Aorta (tissue), 5 donors: ENCODE measurements at places on chromosomes 7 and 10. TPM values are rescaled to one million over a fixed set of nuclear protein-coding genes. Genes with fewer than 3 reads are reported as not detected.

The TAS2R5 gene
- polyA plus RNA-seq: not detected

- no peaks in the 10 kb centered on the region for H3K4me1 ChIP-seq
- no peaks in the 10 kb centered on the region for H3K27me3 ChIP-seq
- no peak overlapping the region for H3K27ac ChIP-seq
Observed at GRCh38 chr7:107783648-107784047, 19.4 kb downstream of the SLC26A3 start.

The ZNF365 gene
- polyA plus RNA-seq: 1.3 TPM

The CFAP70 gene
- 2.8 TPM for polyA plus RNA-seq

DNA sequence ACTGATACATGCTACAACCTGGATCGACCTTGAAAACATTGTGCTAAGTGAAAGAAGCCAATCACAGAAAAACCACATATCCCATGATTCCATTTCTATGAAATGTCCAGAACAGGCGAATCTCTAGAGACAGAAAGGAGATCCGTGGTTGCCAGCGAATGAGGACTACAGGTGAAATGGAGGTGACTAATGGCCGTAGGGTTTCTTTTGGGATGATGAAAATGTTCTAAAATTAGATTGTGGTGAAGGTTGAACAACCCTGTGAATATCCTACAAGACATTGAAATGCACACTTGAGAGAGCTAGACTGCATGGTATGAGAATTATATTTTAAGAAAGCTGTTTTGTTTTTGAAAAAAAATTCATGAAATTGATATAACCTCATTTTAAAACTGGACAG lies 188.5 kb upstream of the PLXNA4 start:
- H3K4me1 ChIP-seq: no peaks in the 10 kb centered on the region
- no peaks in the 10 kb centered on the region for H3K27me3 ChIP-seq
- H3K4me3 ChIP-seq: no peak overlapping the region

- no peaks in the 10 kb centered on the region for H3K36me3 ChIP-seq
- no peak for DNase-seq
- no peaks in the 10 kb centered on the region for H3K27me3 ChIP-seq
- no peaks in the 10 kb centered on the region for H3K4me1 ChIP-seq
- no peak overlapping the region for H3K4me3 ChIP-seq
- no peak overlapping the region for H3K27ac ChIP-seq
Observed at GRCh38 chr7:136078630-136079029, 101.5 kb upstream of the MTPN start.

DNA sequence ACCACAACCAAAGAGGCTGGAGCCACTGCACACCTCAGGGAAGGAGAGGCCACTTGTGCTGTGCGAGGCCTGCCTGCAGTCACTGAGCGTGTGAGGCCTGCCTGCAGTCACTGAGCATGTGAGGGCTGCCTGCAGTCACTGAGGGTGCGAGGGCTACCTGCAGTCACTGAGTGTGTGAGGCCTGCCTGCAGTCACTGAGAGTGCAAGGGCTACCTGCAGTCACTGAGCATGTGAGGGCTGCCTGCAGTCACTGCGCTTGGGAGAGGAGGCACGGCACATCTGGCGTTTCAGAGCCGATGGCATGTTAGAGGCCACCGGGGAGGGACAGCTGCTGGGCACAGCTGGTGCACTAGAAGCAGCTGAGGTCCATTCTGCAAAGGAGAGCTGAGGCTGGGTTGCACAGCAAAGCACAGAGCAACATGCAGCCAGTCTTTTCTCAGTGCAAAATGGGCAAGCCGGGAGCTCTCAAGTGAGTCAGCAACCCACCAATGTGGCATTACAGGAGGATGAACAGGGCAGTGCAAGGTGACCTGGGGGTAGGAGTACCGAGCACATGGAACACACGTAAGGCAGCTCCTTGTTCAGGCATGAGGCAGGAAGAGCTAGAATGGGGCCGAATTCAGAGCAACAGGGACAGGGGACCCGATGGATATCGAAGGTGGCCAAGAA lies 540.1 kb downstream of the PTPRN2 start:
- H3K27ac ChIP-seq: no peak overlapping the region
- H3K36me3 ChIP-seq: no peaks in the 10 kb centered on the region
- no peaks in the 10 kb centered on the region for H3K4me1 ChIP-seq
- peak; percentile 39 for DNase-seq
- H3K4me3 ChIP-seq: no peak overlapping the region

- no peaks in the 10 kb centered on the region for H3K27me3 ChIP-seq
- no peak for DNase-seq
- no peaks in the 10 kb centered on the region for H3K4me1 ChIP-seq
- H3K27ac ChIP-seq: no peak overlapping the region
- no peak overlapping the region for H3K4me3 ChIP-seq
- no peaks in the 10 kb centered on the region for H3K36me3 ChIP-seq
Observed at GRCh38 chr7:46786221-46786954, 795.5 kb downstream of the TNS3 start.

The MALRD1 gene
- polyA plus RNA-seq: 2.6 TPM
